ENCODE measurements at places on chromosomes 3 and 15. TPM values are rescaled to one million over a fixed set of nuclear protein-coding genes. Genes with fewer than 3 reads are reported as not detected.

DNA sequence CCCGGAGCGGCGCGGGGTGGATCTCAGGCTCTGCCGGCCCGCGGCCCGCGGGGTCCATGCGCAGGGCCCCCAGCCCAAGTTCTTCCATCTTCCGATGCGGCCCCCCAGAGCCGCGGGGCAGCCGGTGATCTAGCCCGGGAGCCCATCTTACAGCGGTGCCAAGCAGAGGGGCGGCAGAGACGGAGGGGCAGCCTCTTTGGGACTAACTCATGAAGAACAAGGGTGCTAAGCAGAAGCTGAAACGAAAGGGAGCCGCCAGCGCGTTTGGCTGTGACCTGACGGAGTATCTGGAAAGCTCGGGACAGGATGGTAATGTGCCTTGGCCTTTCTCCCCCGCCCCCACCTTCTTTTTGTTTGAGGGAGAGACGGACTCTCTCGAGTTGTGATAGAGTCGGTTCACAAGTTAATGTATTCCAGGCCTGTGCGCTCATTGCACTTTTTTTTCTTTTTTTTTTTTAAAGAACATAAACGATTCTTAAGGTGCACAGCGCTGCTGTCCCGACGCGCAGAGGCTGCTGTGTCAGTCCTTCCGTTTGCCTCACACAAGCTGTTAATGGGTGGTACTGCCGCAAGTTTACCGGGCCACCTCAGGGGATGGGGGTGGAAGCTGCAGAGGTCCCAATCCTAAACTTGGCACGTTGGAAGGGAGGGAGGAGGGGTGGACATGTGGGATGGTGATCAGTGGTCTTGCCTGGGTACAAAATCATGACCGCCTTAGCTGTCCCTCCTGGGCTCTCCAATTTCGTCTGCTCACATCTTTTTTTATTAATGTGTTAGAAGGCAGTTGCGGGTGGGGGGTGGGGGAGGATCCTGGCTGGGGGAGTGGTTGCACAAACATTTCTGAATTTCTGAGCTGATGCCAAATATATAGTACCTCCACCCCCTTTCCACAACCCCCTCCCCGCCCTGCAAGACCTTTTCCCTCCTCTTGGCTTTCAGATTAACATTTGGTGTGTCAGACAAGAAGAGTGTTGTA lies 801 bp downstream of the ARHGAP31 start:
- no peak for DNase-seq

- DNase-seq: no peak
These were observed 103.3 kb downstream of the STT3B start for GRCh38 chr3:31636049-31636448.

DNA sequence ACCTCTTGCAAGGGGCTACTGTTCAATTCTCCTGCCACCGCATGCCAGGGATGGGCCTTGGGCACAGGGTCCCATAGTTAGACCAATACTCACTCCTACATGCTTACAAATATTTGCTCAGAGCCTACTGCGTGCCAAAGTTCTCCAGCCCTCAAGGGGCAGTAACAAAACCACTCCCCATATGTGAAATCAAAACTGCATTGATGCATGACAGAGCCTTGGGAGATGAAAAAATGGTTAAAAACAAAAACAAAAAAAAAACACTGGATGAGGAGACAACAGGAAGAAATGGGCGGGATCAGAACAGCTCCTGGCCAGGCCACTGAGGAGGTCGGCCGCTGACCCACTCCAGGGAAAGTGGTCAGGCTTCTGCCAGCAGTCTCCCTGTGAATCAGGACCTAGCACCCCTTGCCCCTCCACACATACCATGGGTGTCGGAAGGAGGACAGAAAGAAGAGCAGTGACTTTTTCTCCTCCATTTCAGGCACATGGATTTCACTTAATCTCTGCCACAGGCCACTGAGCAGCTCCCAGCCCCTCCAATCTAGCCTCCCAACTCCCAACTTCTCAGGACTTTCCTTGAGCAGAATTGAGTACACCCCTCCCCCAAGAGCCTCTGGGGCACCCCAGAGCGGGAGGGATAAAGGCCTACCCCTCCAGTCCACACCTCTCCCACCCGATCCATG lies 2.8 kb downstream of the PLXNB1 start:
- DNase-seq: no peak

- no peak for DNase-seq
These were observed 82.4 kb upstream of the RASGRF1 start for GRCh38 chr15:79172801-79173460.

GRCh38 chr15:72141171-72142084 lies 23.2 kb downstream of the SENP8 start:
- no peak for DNase-seq

DNA sequence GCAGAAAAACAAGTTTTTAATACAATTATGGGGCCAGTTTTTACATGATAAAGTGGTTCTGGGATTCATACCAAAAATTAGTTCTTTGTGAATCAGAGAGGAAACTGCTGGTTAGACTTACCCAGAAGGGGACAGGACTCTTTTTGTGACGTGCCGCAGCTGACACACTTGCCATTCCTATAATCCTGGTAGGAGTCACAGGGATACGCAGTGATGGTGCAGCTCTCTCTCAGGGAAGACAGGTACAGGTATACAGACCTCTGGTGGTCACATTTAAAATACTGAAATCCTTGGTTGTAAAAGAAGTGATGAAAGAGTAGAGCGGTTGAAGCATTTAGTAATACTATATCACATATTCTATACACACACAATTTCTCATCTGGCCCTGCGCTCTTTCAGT lies 20.2 kb upstream of the TMEM41A start:
- no peak for DNase-seq

- no peak for DNase-seq
These were observed 11.9 kb downstream of the ARRDC4 start for GRCh38 chr15:97972366-97972765.

GRCh38 chr15:100859970-100860828 lies 19.4 kb upstream of the ALDH1A3 start:
- DNase-seq: no peak

DNA sequence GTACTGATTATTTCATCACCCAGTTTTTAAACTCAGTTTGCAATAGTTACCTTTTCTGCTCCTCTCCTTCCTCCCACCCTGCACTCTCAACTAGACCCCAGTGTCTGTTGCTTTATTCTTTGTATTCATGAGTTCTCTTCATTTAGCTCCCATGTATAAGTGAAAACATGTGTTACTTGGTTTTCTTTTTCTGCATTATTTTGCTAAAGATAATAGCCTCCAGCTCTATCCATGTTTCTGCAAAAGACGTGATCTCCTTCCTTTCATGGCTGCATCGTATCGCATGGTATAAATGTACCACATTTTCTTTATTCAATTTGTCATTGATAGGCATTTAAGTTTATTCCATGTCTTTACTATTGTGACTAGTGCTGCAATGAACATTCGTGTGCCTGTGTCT lies 79.0 kb downstream of the NAALADL2 start:
- no peak for DNase-seq

GRCh38 chr15:74552773-74553441 lies 11.9 kb downstream of the ARID3B start:
- no peak for DNase-seq

GRAMD2A gene
- total RNA-seq: 0.43 TPM

CELF6 gene
- 0.32 TPM for total RNA-seq

EFCC1 gene
- not detected for total RNA-seq

RASGRP1 gene
- 0.27 TPM for total RNA-seq

RAB6B gene
- 0.30 TPM for total RNA-seq

PRR23B gene
- total RNA-seq: not detected

TNFAIP8L3 gene
- total RNA-seq: not detected

GPR62 gene
- not detected for total RNA-seq

ERICH6 gene
- not detected for total RNA-seq

SYNPR gene
- total RNA-seq: not detected
